ENCODE measurements at places on chromosomes 2 and 18.

DNA sequence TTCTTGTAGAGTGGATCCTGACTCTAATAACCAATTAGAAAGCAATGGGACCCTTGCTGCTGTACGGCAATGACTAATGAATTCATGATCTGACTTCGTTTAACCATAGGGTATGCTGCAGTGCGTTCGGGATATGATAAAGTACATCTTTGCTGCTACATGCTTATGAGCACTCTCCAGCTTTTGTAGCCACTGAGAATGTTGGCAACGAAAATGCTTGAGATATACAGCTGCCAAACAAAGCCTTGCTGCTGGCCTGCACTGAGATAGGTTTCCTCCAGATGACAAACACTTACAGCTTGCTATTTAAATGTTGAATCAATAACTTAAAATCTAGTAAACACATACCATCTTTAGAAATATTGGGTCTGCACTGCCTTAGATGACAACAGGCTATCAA is 372.4 kb upstream of the SLC8A1 start:
- no peak for DNase-seq

- DNase-seq = no peak
Observed at GRCh38 chr2:26993768-26994167, 23.3 kb downstream of the MAPRE3 start.

DNA sequence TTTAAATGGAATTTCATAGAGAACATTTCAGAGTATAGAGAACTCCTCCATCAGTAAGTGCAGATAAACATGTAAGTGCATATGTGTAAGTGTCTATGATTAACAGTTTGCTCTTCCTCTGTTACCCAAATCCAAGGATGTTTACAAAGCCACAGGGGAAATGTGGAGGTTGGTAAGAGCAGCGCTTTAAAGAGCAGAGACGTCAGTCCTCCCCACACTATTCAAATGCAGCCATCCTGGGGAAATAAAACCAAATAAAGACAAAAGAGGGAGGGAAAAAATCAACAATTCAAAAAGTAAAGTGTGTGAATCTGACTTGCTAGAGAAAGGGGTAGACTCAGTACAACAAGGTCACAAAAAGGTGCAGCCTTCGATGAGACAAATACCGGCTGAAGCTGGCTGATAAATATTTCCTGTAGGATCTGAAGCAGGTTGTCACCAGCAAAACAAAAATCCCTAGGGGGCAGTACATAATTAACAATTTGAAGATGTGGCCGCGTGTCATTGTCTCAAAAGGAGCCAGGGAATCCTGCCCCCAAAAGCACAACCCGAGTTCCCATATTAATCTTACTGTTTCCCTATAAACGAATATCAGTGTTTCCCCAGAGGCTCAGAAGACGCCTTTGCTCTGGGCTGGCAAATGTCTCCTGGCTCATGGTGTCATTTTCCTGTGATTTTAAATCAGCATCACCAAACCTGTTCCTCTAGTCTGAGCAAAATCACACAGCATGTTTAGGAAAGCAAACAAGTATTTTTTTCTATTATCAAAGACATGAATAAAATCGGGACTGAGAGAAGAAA is 216.5 kb downstream of the CDCA7 start:
- peak; percentile 81 for DNase-seq

GRCh38 chr2:228556717-228557116 is 375.2 kb upstream of the SPHKAP start:
- no peak for DNase-seq

GRCh38 chr2:20135631-20136050 is 84.2 kb upstream of the LAPTM4A start:
- DNase-seq = no peak

GRCh38 chr2:36478999-36479398 is 119.0 kb downstream of the FEZ2 start:
- DNase-seq = no peak

DNA sequence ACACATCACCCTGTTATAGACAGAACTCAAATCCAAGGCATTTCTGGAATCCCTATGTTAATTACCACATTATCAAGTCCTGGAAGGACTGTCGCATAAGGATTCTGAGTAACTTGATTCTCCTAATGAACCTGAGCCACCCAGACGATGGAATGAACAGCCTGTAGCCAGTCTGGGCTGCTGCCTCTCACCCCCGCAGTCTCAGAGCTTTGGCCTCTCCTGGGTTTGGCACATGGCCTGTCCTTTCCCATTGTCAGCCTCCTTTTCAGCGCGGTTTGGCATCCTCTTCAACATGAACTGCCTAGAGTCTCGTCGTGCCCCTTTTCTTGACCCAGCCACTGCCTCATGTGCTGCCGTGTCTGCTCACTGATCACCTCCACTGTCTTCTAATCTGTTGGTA is 147.6 kb downstream of the SLC8A1 start:
- DNase-seq = no peak

DNA sequence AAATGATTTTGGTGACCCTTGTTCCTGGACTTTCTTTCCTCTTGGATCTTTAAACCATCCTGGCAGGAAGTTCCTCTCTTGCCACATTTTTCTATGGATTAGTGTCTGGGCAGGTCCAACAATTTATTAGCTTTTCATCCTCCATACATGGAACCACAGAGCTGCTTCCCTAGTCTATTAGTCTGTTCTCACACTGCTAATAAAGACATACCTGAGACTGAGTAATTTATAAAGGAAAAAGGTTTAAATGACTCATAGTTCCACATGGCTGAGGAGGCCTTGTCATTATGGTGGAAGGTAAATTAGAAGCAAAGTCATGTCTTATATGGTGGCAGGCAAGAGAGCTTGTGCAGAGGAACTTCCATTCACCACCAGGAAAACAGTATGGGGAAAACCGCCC is 122.9 kb downstream of the DDX1 start:
- DNase-seq = no peak

- DNase-seq = no peak
Observed at GRCh38 chr2:125364192-125364983, 1291.6 kb upstream of the GYPC start.

GRCh38 chr2:149612122-149612521 is 24.5 kb upstream of the MMADHC start:
- no peak for DNase-seq

DNA sequence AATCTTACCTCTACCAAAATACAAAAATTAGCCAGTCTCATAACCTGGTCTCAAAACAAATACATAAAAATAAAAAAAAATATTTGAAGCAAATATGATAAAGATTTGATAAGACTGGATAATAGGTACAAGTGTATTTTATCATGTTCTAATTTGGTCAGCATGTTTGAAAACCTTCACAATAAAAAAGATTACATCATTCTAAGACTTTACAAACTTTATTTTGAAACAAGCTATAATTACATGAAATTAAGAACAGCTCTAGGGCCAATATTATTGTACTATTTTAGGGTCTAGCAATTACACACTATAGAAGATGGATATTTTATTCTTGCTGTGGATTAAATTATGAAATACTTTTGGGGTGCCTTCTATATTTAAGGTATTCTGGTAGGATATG is 29.4 kb upstream of the MCM6 start:
- no peak for DNase-seq

- DNase-seq = no peak
Observed at GRCh38 chr18:50507120-50507590, 52.7 kb upstream of the MAPK4 start.

- DNase-seq = no peak
Observed at GRCh38 chr2:86087936-86088850, 17.5 kb downstream of the POLR1A start.

GRCh38 chr2:198214114-198214596 is 409.8 kb downstream of the PLCL1 start:
- DNase-seq = no peak

- no peak for DNase-seq
Observed at GRCh38 chr2:51960281-51960680, 928.3 kb upstream of the NRXN1 start.

- DNase-seq = peak; percentile 9
Observed at GRCh38 chr18:5424903-5425664, 118.7 kb downstream of the EPB41L3 start.

DNA sequence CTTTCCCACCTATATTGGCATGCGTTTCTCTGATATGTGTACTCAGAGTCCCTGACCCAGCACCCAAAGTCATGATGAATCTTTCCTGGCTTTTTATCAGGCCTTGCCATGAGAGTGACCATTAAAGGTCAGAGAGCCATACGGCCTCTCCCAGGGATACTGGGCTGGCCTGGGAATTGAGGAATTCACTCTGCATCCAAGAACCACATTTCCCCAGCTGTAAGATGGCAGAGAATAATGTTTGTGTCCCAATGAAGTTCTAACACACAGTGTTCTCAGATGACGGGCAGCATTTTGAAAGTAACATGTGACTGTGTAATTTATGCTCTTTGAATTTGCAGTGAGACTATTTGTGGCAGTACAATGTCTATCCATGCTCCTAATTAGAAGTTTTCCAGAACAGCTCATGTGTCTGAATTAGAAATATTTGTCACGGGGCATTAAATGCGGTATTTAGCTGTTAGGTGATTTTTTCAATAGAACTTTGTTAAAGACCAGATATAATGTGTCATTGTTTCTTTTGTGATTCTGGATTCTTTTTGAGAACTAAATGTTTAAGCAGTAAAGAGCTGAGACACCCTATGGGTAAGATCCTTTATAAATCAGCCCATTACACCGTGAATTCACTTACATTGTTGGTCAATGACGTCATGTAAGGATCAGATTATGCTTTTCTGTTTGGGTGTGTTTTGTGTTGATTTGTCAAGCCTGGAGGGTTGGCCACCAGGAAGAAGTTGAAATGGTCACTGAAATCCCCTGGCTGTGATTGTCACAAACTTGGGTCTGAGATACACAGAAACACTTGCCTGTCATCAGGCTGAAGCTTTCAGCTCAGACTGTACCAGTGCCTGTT is 7.3 kb upstream of the SLC3A1 start:
- DNase-seq = no peak

GRCh38 chr2:148238561-148238960 is 217.7 kb downstream of the MBD5 start:
- no peak for DNase-seq

DNA sequence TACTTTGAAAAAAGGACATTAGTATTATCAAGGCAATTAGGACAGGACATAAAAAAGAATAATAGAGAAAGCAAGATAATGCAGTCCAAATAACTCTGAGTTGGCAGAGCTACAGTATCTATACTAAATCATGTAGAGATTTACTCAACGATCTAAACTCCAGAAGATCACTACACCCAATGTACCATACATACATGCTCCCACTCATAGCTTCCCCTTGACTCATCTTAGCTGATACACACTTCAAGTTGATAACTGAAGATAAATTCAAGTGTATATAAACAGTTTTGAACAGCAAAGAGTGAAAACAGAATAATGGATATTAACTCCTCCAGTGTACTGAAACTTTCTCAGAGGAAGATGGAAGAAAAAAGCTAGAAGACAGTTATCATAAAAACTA is 78.5 kb downstream of the SESTD1 start:
- DNase-seq = no peak

- DNase-seq = peak; percentile 60
Observed at GRCh38 chr2:64767670-64768468, 114.2 kb upstream of the SERTAD2 start.

DNA sequence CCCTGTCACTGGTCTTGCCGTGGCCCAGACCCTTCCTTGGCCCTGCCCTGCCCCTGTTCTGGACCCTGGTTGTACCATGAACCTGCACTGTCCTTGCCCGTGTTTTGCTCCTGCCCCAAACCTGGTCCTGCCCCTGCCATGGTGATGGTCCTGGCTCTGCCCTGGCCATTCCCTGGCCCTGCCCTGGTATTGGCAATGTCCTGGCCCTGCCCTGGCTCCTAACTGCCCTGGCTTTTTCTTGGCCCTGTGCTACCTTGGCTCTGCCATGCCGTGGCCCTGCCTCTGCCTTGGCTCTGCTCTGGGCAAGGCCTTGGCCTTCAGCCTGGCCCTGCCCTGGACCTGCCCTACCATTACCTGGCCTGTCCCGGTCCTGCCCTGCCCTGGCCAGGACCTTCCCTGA is 5.5 kb upstream of the ANKRD62 start:
- no peak for DNase-seq

GRCh38 chr2:231152800-231153557 is 28.1 kb upstream of the HTR2B start:
- no peak for DNase-seq

DNA sequence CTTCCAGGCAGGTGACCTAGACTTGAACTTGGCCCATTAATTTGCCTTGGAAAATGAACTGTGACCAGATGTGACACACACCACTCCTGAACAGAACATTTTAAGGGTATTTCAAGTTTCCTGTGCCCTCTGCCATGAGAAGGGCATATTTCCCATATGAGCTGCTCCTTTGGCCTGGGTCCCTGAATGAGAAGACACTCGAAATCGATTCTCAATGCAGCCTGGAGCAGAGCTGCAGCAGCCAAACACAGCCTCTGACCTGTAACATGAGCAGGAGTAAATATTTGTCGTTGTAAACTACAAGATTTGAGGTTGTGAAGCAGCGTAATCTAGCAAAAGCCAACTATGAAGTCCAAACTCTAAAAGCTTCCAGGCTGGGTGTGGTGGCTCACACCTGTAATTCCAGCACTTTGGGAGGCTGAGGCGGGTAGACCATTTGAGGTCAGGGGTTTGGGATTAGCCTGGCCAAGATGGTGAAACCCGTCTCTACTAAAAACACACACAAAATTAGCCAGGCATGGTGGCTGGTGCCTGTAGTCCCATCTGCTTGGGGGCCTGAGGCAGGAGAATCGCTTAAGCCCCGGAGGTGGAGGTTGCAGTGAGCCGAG is 30.1 kb upstream of the SOS1 start:
- peak; percentile 58 for DNase-seq

GRCh38 chr18:51361130-51361860 is 163.8 kb upstream of the MEX3C start:
- DNase-seq = no peak

- no peak for DNase-seq
Observed at GRCh38 chr2:38097988-38098385, 22.0 kb upstream of the CYP1B1 start.

- no peak for DNase-seq
Observed at GRCh38 chr18:13409026-13409425, 190.5 kb downstream of the LDLRAD4 start.

DNA sequence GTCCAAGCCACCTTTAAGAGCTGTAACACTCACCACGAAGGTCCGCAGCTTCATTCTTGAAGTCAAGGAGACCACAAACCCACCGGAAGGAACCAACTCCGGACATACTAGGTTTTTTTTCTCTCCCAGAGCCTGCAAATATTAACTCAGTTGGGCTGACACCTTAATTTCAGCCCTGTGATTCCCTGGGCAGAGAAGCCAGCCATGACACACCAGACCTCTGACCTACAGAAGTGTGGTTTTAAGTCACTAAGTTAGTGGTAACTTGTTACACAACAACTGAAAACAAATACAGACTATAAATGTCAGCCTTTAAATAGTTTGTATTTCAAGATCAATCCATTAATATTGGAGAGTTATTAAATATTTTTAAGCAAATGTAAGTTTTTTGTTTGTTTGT is 855.1 kb downstream of the TMEM182 start:
- no peak for DNase-seq
